ENCODE measurements at places on chromosomes 3 and 15.
A peak's percentile ranks its signal among the peaks of the same experiment; 100 is the strongest.

DNA sequence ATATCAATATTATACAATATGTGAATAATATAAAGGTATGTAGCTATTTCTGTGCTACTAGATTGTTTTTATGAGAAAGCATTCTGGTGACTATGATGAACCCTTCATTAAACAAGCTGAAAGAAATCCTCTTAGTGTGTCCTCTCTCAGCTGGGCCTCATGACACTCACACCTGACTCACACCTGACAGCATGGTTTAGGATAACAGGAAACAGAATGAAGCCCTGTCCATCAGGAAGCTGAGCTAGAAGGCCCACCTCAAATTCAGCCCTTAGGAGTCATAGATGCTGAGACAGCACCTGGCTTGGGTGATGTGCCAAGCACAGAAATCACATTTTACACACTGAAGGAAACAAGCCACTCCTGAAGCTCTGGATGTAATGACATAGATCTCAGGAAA, 30.8 kb downstream of the CHCHD4 start:
- DNase-seq: no peak

DNA sequence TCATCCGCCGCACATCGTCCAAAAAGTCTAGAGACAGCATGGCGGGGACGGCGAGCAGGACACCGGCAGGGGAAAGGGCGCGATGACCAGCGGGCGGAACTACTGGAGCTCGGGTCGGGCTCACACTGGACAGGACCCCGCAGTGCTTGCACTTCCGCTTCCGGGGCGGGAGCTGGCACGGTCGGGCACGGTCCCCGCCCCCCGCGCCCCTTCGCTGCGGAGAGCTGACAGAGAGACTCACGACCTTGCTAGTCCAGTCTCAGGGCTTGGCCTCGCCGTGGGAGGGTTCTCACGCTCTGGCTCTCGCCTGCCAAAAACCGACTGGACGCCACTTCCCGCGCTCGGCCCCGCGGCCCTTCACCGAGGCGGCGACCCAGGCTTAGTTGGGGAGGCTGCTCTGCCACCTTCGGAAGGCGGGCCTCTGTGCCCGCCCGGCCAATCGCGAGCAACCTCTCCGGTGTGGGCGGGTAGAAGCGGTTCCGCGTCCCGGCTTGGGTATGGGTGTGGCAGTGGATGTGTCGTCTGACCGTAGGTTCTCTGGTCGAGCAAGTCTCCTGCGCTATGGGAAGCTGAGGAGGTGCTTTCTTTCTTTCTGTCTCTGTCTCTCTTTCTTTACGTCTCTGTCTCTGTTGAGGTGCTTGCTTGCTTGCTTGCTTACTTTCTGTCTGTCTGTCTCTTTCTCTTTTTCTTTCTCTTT, at the start of gene SEC11A:
Gene SEC11A (minus strand): TSS at position 104 of the 697 bp plus-strand sequence. CDS start 64 bp downstream, at position 40.
- DNase-seq: peak; percentile 84

DNA sequence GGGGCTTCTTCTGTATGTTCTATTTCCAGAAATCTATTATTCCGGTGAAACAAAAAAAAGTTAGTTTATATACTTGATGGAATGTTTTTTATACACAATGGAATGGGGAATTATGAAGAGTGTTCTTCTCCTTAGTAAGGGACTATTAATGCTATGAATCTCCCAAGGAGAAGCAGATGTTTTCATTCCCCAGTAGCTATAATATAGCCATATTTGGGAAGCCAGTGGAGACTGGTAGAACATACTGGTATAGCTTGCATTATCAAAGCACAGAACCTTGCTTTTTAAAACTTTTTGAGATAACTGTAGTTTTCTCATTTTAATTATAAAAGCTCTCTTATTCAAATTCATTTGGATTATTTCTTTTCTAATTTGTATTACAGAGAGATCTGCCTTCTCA, 38.3 kb downstream of the ADGRG7 start:
- no peak for DNase-seq

DNA sequence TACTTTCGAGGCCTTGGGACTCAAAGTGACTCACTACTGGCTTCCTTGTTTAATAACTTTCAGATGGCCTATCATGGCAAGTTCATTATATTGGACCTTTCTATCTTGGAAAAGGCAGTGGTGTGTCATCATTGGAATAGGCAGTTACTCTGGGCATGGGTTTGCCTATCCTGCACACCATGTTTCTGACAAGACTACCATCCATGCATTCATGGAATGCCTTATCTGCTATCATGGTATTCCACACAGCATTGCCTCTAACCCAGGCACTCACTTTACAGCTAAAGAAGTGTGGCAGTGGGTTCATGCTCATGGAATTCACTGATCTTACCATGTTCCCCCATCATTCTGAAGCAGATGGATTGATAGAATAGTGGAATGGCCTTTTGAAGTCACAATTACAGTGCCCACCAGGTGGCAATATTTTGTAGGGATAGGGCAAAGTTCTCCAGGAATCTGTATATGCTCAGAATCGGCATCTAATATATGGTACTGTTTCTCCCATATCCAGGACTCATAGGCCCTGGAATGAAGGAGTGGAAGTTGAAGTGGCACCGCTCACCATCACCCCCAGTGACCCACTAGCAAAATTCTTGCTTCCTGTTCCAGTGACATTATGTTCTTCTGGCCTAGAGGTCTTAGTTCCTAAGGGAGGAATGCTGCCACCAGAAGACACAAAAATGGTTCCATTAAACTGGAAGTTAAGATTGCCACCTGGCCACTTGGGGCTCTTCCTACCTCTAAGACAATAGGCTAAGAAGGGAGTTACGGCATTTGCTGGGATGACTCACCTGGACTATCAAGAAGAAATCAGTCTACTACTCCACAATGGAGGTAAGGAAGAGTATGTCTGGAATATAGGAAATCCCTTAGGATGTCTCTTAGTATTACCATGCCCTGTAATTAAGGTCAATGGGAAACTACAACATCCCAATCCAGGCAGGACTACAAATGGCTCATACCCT, 1161.4 kb downstream of the SI start:
- DNase-seq: no peak

GRCh38 chr3:42351207-42351606, 59.2 kb downstream of the LYZL4 start:
- DNase-seq: no peak

- no peak for DNase-seq
These were observed 23.7 kb downstream of the PPP2R3A start for GRCh38 chr3:135989242-135989641.

- DNase-seq: no peak
These were observed 141.1 kb upstream of the PTPRG start for GRCh38 chr3:61420136-61420759.

- no peak for DNase-seq
These were observed 33.9 kb downstream of the DZIP1L start for GRCh38 chr3:138081371-138082084.

- DNase-seq: no peak
These were observed 101.0 kb upstream of the LINGO1 start for GRCh38 chr15:77733579-77734300.

DNA sequence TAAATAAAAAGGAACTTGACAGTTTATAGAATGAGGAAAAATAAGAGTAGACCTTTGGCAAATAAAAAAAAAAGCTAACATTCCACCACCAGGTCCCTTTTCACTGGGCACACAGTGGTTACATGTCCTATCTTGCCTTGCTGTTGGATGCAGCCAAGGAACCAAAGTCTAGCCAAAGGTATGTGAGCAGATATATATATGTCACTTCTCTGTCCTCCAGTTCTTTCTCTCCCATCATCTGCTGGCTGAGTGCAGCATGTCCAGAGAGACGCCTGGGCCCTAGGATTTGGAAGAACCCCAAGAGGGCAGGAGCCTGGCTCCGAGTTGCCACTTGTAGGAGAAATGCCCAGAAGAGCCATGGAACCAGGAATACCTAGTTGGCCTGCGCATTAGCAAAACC, 104.7 kb downstream of the SERPINI1 start:
- no peak for DNase-seq

DNA sequence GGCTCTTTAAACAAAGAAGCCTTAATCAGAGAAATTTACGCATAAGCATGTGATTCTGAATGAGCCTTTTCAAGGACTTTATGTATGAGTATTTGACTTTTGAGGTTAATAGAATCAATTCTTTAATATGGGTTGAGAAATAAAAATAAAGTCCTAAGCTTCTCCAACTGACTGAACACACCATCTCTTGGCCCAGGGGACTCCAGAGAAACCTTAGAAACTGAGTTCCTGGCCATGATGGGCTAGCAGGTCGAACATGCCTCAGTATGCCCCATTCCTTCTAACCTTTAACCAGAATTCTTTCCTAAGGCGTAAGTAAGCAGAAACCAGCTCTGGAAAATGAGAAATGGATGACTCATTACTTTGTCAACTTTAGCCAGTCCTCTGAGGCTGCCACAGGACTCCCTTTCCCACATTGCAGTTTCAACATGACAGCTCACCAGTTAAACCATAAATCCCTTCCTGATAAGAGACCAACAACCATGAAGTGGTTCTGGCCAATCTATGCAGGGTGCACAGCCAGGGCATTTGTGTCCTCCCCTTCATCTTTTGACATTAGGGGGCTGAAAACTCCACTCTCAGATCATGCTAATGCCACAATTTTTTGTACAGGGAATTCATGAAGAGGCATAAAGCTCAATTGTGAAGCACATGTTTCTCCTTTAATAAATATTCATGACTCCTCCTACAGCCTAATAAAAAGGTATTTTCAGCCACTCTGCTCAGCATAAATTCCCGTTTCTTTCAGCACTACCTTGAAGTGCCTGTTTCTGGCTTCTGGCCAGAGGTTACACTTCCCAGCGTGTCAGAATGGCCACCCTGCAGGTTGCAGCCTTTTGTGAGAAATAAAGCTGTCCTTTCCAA, 33.3 kb downstream of the TM4SF18 start:
- no peak for DNase-seq

- DNase-seq: no peak
These were observed 4.4 kb upstream of the COL8A1 start for GRCh38 chr3:99633887-99634558.

- no peak for DNase-seq
These were observed 19.6 kb upstream of the C15orf61 start for GRCh38 chr15:67501177-67501835.

DNA sequence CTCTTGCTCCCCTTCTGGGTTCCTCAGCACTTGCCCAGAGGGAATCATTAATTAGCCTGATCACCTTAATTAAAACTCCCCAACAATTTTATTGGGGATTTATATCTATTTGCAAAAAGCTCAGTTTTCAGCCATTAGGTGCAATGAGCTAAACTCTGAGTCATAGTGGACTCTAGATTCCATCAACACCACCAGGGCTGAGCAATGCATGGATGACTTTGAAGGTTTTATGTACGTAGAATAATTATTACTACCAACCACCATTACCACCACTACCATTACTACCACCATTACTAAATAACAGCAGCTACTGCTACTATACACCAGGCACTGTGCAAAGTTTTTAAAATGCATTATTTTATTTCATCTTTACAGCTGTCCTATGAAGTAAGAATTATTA, 81.2 kb downstream of the ZNF621 start:
- DNase-seq: no peak

DNA sequence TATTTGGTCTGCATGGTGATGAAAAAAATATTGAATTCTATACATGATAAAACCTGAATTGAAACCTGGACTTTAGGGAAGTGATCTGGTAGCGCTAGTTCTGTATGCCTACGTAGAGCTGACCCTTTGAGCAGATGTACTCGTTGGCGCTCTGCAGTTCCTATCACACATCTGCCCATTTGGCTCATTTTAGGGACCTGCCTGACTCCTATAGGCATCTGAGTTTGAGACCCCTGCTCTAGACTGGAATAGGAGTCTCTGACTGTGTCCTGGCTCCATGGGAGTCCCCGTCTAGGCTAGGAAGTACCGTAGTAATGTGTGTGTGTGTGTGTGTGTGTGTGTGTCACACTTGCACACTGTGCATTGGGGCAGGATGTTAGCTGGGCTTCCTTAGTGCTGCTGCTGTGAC, 21.2 kb downstream of the STARD5 start:
- DNase-seq: no peak

DNA sequence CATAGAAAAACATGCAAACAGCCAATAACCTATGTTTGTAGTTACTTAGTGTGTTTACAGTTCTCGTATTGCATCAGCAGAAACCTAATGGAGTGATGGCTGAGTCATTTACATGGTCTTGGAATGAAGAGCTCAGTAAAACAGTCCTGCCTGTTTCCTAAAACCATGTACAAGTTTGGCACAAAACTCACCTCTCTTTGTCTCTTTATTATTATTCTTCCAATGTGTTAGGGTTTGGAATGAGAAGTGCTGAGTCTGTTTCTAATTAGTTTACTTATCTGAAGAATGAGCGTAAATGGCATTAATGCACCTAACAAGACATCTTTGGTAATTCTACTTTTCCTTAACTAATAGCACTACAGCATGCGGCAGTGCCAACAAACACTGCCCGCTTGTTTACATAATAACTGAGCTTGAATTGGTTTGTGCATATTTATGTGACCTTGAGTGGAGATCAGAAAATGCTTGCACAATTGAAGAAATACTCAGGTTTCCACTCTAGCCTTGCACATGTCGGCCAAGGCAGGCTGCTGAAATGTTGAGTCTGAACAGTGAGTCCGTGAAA, 385.4 kb upstream of the SEMA6D start:
- no peak for DNase-seq

GRCh38 chr3:94179059-94179458, 116.2 kb downstream of the NSUN3 start:
- DNase-seq: no peak

GRCh38 chr3:99960941-99961340, 143.3 kb downstream of the CMSS1 start:
- no peak for DNase-seq

DNA sequence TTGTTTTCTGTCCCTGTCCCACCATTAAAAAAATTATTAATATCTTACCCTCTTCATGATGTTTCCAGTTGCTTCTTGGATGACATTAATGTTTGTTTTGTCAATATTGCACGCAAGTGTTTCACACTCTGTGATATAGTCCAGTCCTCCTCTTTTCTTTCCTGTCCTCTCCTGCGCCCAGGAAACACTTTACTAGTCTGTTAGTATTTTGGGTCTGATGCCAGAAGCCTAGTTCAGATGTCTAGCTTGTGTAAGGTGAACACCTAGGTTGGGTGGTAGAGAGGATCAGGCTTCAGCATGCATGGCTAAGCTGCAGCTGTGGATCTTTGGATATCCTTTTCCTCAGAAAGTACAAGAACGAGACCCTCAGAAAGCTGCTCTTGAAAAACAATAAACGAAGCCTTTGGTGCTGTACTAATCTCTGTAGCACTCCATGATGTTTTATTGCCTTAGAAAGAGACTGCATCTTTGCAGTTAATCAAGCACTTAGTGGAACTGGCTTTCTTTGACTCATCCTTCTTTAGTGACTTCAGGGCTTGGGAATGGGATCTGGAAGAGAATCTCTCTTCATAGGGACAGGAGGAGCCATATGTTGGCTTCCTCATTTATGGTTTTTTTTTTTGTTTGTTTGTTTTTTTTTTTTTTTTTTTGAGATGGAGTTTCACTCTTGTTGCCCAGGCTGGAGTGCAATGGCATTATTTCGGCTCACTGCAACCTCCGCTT, 253.4 kb downstream of the LPP start:
- DNase-seq: no peak

DNA sequence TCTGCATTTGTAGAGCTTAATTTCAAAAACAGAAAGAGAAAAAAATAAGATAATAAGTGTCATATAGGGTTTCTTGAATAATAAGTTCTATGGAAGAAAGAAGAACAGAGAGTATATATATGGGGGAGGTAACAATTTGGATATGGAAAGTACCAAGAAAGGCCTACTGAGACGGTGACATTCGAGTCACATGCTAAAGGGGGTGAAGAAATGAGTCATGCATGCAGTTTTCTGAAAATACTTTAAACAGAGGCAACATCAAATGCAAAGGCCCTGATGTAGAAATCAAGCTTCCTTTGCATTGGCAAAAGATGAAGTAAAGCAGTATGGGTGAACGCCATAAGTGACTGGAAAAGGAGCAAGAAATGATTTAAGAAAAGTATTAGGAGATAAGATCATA, 371.6 kb upstream of the ZNF385D start:
- no peak for DNase-seq

- DNase-seq: no peak
These were observed 162.9 kb downstream of the TIGIT start for GRCh38 chr3:114456742-114457141.
